Activated CD8-positive, alpha-beta memory T cell treated with anti-CD3 and anti-CD28 coated beads, Interleukin-2, amount 50 U/mL, for 4 hours (primary cell): ENCODE measurements at places on chromosomes 7 and 10.

DNA sequence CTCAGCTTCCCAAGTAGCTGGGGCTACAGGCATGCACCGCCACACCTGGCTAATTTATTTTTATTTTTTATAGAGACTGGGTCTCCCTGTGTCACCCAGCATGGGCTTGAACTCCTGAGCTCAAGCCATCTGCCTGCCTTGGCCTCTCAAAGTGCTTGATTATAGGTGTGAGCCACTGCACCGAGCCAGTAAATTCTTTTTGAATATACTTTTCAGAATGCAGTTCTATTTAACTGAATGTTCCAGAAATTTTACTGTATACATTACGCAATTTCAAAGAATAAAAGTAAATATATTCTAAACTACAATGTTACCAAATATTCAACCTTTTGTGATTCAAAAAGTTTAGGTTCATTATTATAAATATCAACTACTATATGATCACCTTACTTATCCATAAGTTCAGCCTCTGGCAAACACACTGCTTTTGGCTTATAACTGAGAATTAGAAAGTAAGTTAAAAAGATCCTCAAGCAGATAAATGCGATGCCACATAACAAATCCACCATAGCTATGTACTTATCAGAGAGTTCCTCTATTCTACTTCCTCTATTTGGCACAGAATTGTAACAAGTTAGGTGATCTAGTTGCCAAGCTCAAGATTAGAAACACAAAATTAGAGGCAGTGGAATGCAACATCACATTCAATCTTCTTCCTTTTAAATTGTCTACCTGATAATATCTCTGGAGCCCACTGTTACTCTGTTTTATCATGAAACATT is 118.2 kb downstream of the ANK3 start:
- DNase-seq = no peak

DNA sequence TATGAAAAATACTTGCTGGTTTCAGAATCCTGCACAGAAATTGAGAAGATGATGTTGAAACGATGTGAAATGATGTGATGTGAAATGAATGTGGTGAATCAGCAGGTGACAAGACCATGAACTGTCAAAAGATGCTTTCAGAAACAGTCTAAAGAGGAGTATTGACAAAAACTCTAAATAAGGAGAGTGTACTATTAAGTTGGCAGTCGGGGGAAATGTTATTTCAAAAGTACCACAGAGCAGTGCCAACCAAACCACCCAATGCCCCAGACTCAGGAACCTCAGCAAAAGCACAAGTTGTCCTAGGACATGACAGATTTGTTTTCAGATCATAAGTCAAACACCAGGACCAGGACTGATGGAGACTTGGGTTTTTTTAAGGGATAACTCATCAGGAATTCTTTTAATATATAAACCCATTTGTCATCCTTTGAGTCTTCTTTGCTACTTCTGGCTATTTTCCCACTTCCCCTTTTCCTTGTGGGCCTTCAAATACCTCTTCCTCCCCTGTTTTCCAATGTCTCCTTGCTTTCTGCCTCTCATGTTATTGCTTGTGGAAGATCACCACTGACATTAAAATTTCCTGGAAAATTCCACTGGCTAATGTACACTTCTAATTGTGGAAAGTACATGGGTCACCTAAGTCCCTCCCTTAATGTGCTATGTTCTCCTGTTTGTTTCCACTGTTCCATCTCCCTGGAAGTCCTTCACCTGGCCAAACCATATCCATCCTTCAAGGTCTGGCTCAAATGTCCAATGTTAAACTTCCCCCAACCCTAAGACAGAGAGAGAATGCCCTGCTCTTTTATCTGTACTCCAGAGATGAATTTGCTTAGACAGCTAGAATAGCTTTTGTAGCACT is 10.2 kb upstream of the PPP1R3C start:
- no peak for DNase-seq

- no peak for DNase-seq
These were observed 864 bp downstream of the PSTK start for GRCh38 chr10:122981066-122981464.

GRCh38 chr7:22945584-22945983 is 68.3 kb downstream of the HYCC1 start:
- DNase-seq = no peak

DNA sequence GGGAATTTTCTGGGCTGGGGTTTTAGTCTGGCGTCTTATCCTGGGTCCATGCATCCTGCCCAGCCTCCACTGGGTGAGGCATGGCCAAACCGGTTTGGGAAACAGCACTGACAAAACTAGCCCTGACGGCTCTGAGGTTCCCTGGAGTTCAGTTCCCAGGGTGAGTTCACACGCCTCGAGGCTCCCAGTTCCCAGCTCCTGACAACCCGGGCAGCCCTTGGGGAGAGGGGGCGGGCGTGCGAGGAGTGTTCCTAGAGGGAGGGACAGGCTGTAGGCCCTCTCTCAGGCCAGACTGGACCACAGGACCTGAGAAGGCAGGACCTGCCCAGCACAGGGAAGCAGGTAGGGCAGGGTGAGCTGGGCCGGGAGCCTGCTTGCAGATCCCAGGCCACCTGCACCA is 82.3 kb upstream of the PPIF start:
- no peak for DNase-seq

- DNase-seq = no peak
These were observed 2.3 kb downstream of the PAX2 start for GRCh38 chr10:100747456-100748230.

GRCh38 chr7:151798851-151799448 is 78.0 kb downstream of the PRKAG2 start:
- no peak for DNase-seq

- DNase-seq = no peak
These were observed 13.6 kb downstream of the SVIL start for GRCh38 chr10:29621161-29621560.

GRCh38 chr10:114662646-114663217 is 4.7 kb upstream of the ABLIM1 start:
- DNase-seq = no peak

GRCh38 chr7:11587048-11587447 is 244.9 kb downstream of the THSD7A start:
- DNase-seq = no peak

DNA sequence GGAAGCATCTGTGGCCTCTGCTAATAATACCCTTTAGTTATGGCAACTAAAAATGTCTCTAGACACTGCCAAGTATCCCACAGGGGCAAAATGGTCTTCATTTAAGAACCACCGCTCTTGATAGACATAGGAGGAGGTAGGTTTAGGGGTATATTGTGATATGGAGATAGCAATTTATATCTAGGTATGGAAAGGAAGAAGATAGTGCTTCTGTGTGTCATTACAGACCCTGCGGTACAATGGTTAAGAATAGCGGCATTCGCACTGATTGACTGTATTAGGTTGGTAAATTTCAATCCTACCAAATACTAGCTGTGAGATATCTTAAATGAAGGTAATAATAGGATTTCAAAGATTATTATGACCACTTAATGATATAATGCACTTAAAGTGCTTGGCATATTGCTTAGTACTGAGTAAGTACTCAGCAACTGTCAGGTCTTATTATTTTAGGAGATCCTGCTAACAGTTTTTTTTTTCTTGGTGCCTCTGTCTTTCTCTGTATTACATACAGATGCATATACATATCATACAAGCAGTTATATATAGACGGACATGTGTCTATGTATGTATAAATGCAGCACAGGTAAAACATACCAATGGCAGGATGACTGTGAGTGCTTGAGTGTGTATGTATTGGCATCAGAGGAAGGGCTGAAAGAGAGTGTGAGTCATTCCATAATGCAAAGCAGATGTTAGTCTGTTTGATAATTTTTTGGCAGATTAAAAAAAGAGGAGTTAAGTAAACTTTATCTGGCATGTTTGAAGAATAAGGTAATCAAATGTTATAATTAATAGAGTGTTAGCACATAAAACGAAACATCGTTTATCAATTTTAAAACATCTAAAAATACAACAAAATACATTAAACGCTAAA is 50.0 kb upstream of the ITGB8 start:
- DNase-seq = no peak

GRCh38 chr7:70920876-70921275 is 211.1 kb upstream of the GALNT17 start:
- DNase-seq = no peak

DNA sequence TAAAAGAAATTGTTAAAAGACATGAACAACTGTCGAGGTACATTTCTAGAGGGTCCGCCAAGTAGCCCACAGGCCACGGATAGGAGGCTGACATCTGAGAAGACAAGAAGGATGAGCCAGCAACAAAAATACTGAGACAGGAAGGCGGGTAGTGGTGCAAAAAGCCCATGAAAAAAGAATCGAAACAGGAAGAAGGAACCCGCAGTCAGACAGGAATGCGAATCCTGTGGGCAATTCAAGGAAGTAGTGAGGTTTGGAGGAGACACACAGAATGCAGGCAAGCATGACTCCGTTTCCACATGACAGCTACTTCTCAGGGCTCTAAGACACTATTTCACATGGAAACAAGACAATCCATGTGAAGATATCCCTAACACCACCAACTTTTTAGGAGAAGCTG is 125.2 kb downstream of the DOCK4 start:
- DNase-seq = no peak

DNA sequence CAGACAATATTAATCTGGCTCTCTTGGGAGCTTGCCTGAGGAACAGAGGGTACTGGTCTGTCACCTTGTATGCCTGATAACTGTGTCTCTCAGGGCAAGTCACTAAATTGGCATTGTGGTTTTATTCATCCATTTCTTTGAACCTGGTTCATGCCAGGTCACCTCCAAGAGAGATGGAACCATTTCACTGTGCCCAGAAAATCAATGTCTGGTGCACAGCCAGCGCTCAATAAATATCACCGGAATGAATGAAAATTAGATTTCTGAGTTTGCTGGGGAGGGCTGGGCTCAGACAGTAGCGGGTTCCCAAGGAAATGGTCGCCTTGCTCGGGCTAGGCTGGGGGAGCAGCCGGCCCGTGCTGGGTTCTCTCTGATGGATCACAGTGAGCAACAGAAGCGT is 64.1 kb upstream of the BAIAP2L1 start:
- no peak for DNase-seq

- no peak for DNase-seq
These were observed 129.6 kb upstream of the ANKRD1 start for GRCh38 chr10:91050371-91051034.

GRCh38 chr7:44194069-44194468 is 4.8 kb upstream of the GCK start:
- DNase-seq = peak; percentile 33

DNA sequence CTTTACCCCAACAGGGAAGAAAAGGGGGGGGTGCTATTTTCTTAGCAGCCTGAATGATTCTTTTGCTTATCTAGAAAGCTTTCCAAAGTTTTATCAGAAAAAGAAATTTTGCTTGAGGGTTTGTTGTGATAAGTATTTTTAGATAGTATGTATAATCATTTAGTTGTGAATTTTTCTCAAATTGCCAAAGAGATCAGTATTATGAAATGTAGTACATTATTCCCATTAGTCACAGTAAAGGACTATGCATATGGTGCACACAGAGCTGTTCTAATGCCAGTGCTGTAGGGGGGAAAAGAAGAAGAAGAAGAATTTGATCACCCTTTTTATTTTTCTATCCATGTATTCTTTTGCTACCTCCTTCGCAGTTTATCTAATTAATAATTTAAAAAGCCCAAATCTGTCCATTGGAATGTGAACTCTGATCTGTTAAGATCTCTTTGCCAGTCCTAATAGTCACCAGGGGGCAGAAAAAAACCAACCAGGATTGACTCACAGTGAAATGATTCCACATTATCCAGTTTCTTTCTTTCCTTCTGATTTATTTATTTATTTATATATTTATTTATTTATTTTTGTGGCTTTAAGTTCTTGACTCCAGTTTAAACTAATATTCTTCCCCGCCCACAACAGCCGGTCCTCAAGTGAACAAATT is 4.7 kb downstream of the RBM20 start:
- no peak for DNase-seq

DNA sequence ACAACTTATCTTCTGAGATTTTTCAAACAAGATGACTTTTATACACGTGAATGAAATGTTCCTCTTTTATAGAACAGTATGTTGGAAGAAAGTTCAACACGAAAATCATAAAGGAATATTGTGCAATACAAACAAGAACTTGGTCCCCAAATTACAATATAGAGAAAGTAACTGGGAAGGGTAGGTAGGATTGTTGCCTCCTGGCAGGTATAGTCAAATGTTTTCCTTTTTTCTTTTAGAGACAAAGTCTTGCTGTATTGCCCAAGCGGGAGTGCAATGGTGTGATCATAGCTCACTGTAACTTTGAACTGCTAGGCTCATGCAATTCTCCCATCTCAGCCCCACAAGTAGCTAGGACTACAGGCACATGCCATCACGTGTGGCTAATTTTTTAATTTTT is 582.6 kb downstream of the PARD3 start:
- DNase-seq = no peak

- no peak for DNase-seq
These were observed 134.0 kb downstream of the KCND2 start for GRCh38 chr7:120407010-120407409.

- no peak for DNase-seq
These were observed 58.7 kb upstream of the TFEC start for GRCh38 chr7:116089293-116089692.

GRCh38 chr7:105137898-105138297 is 123.9 kb downstream of the KMT2E start:
- no peak for DNase-seq

DNA sequence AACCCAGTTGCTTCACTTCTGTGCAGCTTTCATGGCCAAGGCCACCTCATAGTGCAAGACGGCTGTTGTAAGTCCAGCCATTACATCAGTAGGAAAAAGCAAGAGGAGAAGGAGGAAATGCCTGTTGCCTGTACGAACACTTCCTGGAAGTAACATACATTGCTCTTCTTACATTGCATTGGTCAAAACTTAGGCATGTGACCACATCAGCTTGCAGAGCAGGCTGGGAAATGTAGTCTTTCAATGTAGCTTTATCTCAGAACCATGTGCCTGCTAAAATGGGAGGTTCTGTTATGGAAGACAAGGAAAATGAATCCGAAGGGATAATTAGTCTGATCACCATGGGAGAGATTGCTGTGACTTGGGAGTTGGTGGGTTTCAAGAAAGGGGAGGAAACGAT is 4.3 kb downstream of the SLC29A3 start:
- DNase-seq = no peak

GRCh38 chr10:29160150-29160617 is 128.7 kb upstream of the LYZL1 start:
- DNase-seq = no peak

DNA sequence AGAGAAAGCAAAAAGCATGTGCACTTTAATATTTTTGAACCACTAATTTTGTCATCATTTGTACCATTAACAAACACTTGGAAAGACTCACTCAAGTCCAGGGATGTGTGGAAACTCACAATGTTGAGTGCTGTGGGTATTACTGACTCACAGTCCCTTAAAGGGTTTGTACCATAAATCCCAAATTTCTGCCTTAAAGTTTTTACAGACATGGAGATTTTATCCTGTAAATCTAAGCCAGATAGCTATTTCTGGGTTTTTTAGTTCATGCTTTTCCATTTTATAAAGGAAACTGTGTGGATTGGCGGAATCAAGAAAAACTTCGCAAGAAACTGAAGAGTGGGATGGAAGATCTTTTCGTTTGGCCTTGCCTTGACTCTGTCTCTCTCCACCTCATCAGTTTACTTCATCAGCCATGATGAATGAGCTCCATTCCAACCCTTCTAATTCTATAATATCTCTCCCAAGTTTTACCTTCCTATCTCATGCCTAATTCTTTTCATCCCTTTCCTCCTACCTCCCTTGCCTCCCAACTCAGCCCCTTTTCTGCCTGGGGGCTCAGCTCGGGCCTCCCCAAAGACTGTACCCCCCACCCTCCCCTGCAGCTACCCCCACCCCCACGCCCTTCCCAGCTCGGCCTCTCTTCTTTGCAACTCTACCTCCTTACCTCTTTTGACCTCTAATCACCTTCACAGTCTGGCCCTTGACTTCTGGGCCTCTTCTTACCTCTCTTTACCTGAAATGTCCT is 218.5 kb upstream of the MKLN1 start:
- no peak for DNase-seq

- DNase-seq = no peak
These were observed 19.4 kb downstream of the OGDH start for GRCh38 chr7:44625526-44626471.
